Neuronal stem cell (in vitro differentiated cells): ENCODE measurements at places on chromosomes 1 and 21.

DNA sequence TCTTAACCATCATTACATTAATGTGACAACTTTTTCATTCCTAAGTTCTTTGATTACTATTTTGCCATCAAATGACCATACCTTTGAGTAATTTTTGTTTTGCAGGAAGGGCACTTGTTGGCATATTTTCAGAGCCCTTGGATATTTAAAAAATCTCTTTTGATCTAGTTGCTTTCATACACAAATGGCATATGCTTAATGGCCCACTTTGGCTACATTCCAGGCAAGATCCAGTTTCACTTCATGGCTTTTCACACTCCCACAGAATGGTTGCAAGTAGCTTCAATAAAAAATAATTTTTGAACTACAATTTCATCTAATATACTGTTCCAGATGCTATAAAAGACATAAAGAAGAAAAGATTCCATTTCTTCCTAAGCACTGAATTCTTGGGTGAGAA lies 18.1 kb downstream of the ADAM30 start:
- H3K4me1 ChIP-seq, result no peaks in the 10 kb centered on the region
- H3K36me3 ChIP-seq, result no peaks in the 10 kb centered on the region
- no peak for DNase-seq
- H3K4me3 ChIP-seq, result no peak overlapping the region

GRCh38 chr1:61742620-61743430 lies 545 bp downstream of the PATJ start:
- H3K27me3 ChIP-seq, result no peaks in the 10 kb centered on the region
- peak overlapping the region; percentile 44 for H3K4me3 ChIP-seq
- H3K36me3 ChIP-seq, result no peaks in the 10 kb centered on the region
- no peak overlapping the region for H3K27ac ChIP-seq
- peak; percentile 36 for DNase-seq

DNA sequence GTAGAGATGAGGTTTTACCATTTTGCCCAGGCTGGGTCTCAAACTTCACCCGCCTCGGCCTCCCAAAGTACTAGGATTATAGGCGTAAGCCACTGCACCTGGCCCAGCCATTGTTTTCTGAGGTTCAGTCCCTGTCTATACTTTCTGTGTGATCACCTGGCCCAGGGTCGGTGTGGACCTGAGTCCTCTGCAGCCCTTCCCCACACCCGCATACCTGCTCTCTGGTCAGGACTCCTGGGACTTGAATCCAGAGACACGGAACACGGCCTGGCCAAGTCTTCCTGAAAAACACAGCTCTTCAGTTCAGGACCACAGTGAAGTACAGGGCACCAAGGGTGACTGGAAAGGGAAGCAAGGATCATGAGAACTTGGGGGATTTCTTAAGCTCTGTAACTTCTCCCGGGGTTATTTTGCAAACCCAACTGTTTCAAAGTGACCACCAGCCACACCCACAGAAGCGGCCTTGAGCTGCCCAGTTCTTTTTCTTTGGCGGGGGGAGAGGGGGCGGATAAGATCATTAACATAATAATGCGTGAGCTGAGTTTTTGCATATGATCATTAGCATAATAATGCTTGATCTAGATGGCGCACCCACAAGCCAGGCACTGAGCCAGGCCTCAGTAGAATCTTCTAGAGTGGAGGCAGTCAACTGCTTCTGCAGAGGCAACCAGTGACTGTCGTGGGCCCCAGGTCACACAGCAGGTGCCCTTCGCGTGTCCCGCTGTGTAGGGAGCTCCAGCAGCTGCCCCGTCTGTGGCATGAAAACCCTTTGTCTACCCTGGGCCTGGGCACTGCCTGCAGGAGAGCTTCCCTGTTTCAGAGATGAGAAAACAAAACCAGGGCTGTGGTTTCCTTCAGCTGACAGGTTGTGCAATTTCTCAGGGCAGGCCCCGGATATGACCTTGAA lies 1.7 kb upstream of the NADK start:
- H3K4me3 ChIP-seq, result no peak overlapping the region
- H3K36me3 ChIP-seq, result peaks cover 4% of the 10 kb centered on the region
- H3K27me3 ChIP-seq, result peaks cover 10% of the 10 kb centered on the region
- peaks cover 23% of the 10 kb centered on the region for H3K4me1 ChIP-seq

DNA sequence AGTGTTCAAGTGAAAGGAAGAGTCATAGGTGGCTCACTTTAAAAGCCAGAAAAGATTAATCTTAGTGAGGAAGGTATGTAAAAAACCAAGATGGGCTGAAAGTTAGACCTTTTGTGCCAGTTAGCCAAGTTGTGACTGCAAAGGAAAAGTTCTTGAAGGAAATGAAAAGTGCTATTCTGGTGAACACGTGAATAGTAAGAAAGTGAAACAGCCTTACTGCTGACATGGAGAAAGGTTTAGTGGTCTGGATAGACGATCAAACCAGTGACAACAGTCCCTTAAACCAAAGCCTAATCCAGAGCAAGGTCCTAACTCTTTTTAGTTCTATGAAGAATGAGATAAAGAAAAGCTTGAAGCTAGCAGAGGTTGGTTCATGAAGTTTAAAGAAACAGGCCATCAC lies 106.4 kb downstream of the CTH start:
- H3K4me3 ChIP-seq, result no peak overlapping the region
- no peaks in the 10 kb centered on the region for H3K27me3 ChIP-seq
- H3K36me3 ChIP-seq, result no peaks in the 10 kb centered on the region
- no peaks in the 10 kb centered on the region for H3K4me1 ChIP-seq

DNA sequence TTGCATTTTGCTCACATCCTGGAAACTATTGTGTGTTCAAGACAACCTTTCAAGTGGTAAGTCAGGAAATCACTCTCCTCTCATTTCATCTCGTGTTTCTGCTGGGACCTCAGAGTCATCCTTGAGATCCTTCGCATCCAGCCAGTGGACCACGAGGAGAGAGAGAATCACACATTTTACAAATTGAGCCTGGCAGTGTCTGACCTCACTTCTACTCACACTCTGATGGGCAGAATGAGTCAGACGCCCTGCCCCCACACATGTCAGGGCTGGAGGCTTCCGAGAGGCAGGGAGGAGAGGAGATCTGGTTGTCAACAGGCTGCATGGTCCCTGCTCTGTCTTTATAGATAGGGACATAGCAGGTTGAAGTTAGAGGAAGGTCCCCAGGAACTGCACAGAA lies 509.7 kb downstream of the AJAP1 start:
- H3K27ac ChIP-seq, result no peak overlapping the region
- no peaks in the 10 kb centered on the region for H3K36me3 ChIP-seq
- DNase-seq, result no peak
- H3K4me1 ChIP-seq, result peaks cover 2% of the 10 kb centered on the region

- H3K27ac ChIP-seq, result no peak overlapping the region
- DNase-seq, result no peak
- H3K4me1 ChIP-seq, result peaks cover 10% of the 10 kb centered on the region
- peaks cover 10% of the 10 kb centered on the region for H3K36me3 ChIP-seq
- no peaks in the 10 kb centered on the region for H3K27me3 ChIP-seq
These were observed 3.7 kb downstream of the FBXO42 start for GRCh38 chr1:16348414-16349182.

GRCh38 chr1:246139745-246140182 lies 367.3 kb downstream of the SMYD3 start:
- peaks cover 6% of the 10 kb centered on the region for H3K4me1 ChIP-seq
- no peaks in the 10 kb centered on the region for H3K27me3 ChIP-seq
- no peak for DNase-seq
- no peak overlapping the region for H3K27ac ChIP-seq

- H3K36me3 ChIP-seq, result no peaks in the 10 kb centered on the region
- H3K4me3 ChIP-seq, result no peak overlapping the region
- no peak for DNase-seq
- H3K27me3 ChIP-seq, result no peaks in the 10 kb centered on the region
These were observed 510.3 kb downstream of the SMYD3 start for GRCh38 chr1:245996811-245997210.

- peaks cover 91% of the 10 kb centered on the region for H3K36me3 ChIP-seq
- DNase-seq, result peak; percentile 80
- no peaks in the 10 kb centered on the region for H3K27me3 ChIP-seq
- no peak overlapping the region for H3K4me3 ChIP-seq
These were observed 93.3 kb upstream of the CD1D start for GRCh38 chr1:158087320-158087927.

GRCh38 chr1:72119491-72119890 lies 162.8 kb downstream of the NEGR1 start:
- DNase-seq, result no peak
- H3K4me3 ChIP-seq, result no peak overlapping the region
- no peaks in the 10 kb centered on the region for H3K27me3 ChIP-seq
- H3K4me1 ChIP-seq, result no peaks in the 10 kb centered on the region
- H3K36me3 ChIP-seq, result no peaks in the 10 kb centered on the region

GRCh38 chr1:179107706-179108629 lies 26.1 kb downstream of the TOR3A start:
- H3K4me1 ChIP-seq, result peaks cover 2% of the 10 kb centered on the region
- no peak for DNase-seq
- H3K27ac ChIP-seq, result no peak overlapping the region
- no peak overlapping the region for H3K4me3 ChIP-seq

- no peak for DNase-seq
- peaks cover 24% of the 10 kb centered on the region for H3K4me1 ChIP-seq
- H3K36me3 ChIP-seq, result no peaks in the 10 kb centered on the region
- H3K27ac ChIP-seq, result no peak overlapping the region
- no peak overlapping the region for H3K4me3 ChIP-seq
These were observed 20.8 kb upstream of the PEX10 start for GRCh38 chr1:2433196-2433595.

- no peaks in the 10 kb centered on the region for H3K27me3 ChIP-seq
- no peak overlapping the region for H3K27ac ChIP-seq
- H3K4me1 ChIP-seq, result no peaks in the 10 kb centered on the region
- H3K36me3 ChIP-seq, result no peaks in the 10 kb centered on the region
- DNase-seq, result no peak
These were observed 49.3 kb downstream of the TGFB2 start for GRCh38 chr1:218394416-218394815.

- H3K36me3 ChIP-seq, result peaks cover 24% of the 10 kb centered on the region
- no peaks in the 10 kb centered on the region for H3K27me3 ChIP-seq
- H3K27ac ChIP-seq, result no peak overlapping the region
- no peak for DNase-seq
- peak overlapping the region; percentile 66 for H3K4me3 ChIP-seq
- H3K4me1 ChIP-seq, result peaks cover 5% of the 10 kb centered on the region
These were observed 50.8 kb upstream of the BOLA1 start for GRCh38 chr1:149848340-149849110.

DNA sequence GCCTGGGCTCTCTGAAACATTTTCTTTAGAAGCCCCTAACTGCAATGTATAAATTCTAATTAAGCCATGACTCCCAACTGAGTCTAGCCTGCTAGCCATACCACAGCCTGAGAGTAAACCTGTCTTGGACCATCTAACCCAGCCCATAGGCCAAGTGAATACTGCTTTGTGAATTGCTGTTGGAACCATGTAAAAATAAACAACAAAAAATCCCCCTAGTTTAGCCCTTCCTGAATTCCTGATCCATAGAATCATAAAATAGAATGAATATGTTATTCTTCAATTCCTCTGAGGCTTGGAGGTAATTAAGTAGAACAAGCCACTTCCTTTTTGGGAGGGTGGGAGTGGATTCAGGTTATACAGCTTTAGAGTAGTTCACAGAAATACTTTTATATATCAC lies 1496.4 kb downstream of the MRPL39 start:
- DNase-seq, result no peak
- H3K27ac ChIP-seq, result no peak overlapping the region
- H3K36me3 ChIP-seq, result no peaks in the 10 kb centered on the region
- H3K4me3 ChIP-seq, result no peak overlapping the region
- H3K27me3 ChIP-seq, result no peaks in the 10 kb centered on the region
- no peaks in the 10 kb centered on the region for H3K4me1 ChIP-seq

GRCh38 chr21:28771790-28772501 lies 220.7 kb downstream of the LTN1 start:
- H3K27me3 ChIP-seq, result no peaks in the 10 kb centered on the region
- H3K36me3 ChIP-seq, result no peaks in the 10 kb centered on the region
- no peaks in the 10 kb centered on the region for H3K4me1 ChIP-seq
- H3K4me3 ChIP-seq, result no peak overlapping the region

DNA sequence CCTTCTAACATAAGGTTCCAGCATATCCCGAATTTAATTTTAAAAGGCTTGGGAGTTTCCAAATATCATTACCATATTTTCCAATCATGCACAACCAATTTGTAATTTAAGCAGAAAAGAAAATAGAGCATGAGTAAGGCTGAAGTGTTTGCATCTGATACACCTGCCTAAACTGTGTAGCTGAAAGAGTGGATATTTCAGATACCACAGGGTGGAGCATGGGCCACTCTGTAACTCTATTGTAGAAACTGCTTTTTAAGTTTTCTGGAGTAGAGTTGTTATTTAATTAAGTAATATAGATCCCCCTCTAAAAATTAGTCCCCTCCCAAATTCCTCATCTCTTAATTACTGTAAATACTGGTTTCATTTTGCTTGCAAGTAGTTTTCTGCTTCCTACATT lies 199.8 kb downstream of the USP25 start:
- no peak overlapping the region for H3K27ac ChIP-seq
- no peaks in the 10 kb centered on the region for H3K36me3 ChIP-seq
- no peak for DNase-seq
- H3K4me1 ChIP-seq, result no peaks in the 10 kb centered on the region

DNA sequence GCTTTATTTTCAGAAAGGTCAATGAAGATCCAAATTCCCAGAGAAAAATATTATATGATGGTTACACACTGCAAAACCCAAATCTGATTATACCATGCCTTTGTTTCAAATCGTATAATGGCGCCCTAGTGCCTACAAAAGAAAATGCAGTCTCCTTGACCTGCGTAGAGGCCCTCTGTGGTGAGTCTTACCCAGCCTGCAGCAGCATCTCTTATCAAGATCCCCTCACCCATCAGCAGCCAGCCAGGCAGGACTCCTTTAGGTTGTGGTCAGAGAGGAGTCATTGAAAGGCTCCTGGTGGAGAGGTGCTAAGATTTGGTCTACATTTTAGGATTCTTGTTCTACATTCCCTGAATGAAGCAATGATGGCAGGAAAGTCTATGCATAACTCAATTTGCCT lies 23.7 kb upstream of the DAB1 start:
- no peak overlapping the region for H3K4me3 ChIP-seq
- no peaks in the 10 kb centered on the region for H3K27me3 ChIP-seq
- no peaks in the 10 kb centered on the region for H3K4me1 ChIP-seq
- no peak for DNase-seq

GRCh38 chr1:166905136-166905535 lies 29.1 kb upstream of the TADA1 start:
- DNase-seq, result no peak
- no peak overlapping the region for H3K27ac ChIP-seq
- H3K4me1 ChIP-seq, result peaks cover 3% of the 10 kb centered on the region
- no peak overlapping the region for H3K4me3 ChIP-seq
- H3K36me3 ChIP-seq, result peaks cover 3% of the 10 kb centered on the region

GRCh38 chr1:151187205-151187604 lies 2.8 kb downstream of the VPS72 start:
- no peaks in the 10 kb centered on the region for H3K27me3 ChIP-seq
- H3K4me3 ChIP-seq, result no peak overlapping the region
- H3K27ac ChIP-seq, result no peak overlapping the region

GRCh38 chr1:37323486-37324377 lies 150.6 kb upstream of the ZC3H12A start:
- peaks cover 4% of the 10 kb centered on the region for H3K27me3 ChIP-seq
- no peak overlapping the region for H3K27ac ChIP-seq
- peak; percentile 58 for DNase-seq
- H3K36me3 ChIP-seq, result no peaks in the 10 kb centered on the region
- H3K4me3 ChIP-seq, result no peak overlapping the region
- H3K4me1 ChIP-seq, result no peaks in the 10 kb centered on the region
